Left ventricle myocardium inferior (tissue), 1 donor: ENCODE measurements at places on chromosomes 5 and 9.

- peak; percentile 51 for DNase-seq
Measured at GRCh38 chr5:172854451-172854871, 20.4 kb downstream of the ERGIC1 start.

GRCh38 chr9:91219557-91219956 is 142.2 kb downstream of the AUH start:
- DNase-seq = no peak

DNA sequence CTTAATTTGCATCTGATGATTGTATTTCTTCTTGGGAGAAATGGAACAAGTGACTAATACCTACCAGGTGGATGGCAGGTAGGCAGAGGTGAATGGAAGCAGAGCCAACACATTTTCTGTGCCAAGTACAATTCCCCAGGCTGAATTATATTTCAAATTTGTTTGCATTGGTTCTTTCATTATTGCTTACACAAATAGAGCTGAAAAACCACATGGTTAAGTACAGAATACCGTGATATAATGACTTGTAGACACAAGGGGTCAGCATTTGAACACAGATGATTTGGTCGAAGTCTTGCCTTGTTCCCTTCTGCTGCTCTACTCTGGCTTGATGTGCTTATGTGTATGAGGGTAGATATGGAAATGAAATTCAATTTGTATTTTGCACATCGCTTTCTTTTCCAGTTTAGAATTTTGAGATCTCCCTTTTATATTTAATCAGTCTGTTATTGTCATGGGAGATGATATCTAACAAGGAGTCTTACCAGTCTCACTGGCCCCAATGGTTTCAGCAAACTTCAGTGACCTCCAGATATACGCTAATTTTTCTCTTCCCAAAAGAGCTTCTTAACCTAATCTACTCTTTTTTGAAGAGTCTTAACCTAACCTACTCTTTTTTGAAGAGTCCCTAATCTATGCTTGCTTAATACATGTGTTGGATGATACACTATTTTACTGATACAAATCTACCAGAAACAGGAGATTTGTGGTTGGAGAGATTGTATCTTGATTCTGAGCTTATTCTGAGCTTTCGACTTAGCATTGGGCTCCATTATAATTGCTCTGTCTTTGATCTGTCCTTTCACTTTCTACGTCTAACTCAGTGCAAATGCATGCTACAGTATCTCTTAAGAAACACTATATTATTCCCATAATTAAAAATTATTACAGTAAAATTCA is 88.1 kb downstream of the PCSK1 start:
- no peak for DNase-seq

- no peak for DNase-seq
Measured at GRCh38 chr5:88613051-88613450, 269.9 kb downstream of the MEF2C start.

GRCh38 chr5:4976902-4977301 is 163.2 kb upstream of the ADAMTS16 start:
- no peak for DNase-seq

GRCh38 chr9:128892221-128892921 is 10.4 kb downstream of the LRRC8A start:
- DNase-seq = peak; percentile 88

GRCh38 chr5:138960145-138960692 is 85.1 kb upstream of the LRRTM2 start:
- DNase-seq = no peak

GRCh38 chr9:2321523-2322148 is 300.0 kb upstream of the VLDLR start:
- DNase-seq = no peak

GRCh38 chr5:125603321-125603720 is 819.9 kb upstream of the GRAMD2B start:
- DNase-seq = no peak

GRCh38 chr5:55929020-55929799 is 65.6 kb downstream of the IL6ST start:
- DNase-seq = no peak

- no peak for DNase-seq
Measured at GRCh38 chr9:95230046-95230445, 87.5 kb downstream of the FANCC start.

- DNase-seq = no peak
Measured at GRCh38 chr9:99555792-99556191, 265.9 kb upstream of the NR4A3 start.

DNA sequence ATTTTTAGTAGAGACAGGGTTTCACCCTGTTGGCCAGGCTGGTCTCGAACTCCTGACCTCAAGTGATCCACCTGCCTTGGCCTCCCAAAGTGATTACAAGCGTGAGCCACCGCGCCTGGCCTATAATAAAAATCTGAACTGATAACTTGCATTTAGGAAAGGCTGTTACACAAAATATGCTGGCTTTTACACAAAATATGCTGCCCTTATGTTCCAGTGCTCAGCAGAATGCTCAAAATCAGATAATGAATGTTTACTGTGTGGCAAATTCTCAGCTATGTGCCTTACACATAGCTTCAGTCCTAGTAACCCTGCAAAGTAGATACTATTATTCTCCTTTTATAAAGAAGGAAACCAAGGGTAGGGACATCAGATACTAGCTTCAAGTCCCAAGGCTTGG is 141.3 kb upstream of the MSX2 start:
- DNase-seq = no peak

- no peak for DNase-seq
Measured at GRCh38 chr9:107548298-107549142, 59.0 kb upstream of the KLF4 start.

GRCh38 chr5:125408448-125409233 is 662.2 kb upstream of the ZNF608 start:
- no peak for DNase-seq

- DNase-seq = no peak
Measured at GRCh38 chr9:127159325-127159801, 36.9 kb upstream of the ANGPTL2 start.
